Stimulated activated CD8-positive, alpha-beta memory T cell treated with anti-CD3 and anti-CD28 coated beads, Interleukin-4, amount 100 ng/mL, for 4 hours (primary cell): ENCODE measurements at places on chromosomes 13 and 19.

DNA sequence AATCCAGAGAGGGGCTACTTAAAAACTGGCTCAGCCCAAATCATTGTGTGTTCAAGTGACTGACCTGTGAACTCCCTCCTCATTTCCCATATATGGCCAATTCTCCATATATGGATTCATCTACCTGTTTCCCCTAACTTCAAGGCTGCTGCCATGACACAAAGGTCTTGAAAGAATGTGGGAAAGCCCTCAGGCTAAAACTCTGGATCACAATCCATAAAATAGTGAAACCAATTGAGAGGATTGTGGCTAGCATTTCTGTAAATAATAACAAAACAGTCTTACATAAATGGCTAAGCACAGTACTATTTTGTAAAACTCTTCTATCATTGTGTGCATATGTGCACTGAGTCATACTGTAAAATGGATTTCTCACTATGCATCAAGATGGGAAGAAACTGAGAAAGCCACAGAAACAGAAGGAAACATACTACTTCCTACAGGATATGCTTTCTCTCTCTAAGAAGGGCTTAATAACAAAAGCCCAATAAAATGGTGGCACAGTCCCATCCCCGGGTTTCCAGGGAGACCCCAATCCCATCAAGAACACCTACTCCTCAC lies 80.5 kb downstream of the FOXO1 start:
- DNase-seq: no peak

DNA sequence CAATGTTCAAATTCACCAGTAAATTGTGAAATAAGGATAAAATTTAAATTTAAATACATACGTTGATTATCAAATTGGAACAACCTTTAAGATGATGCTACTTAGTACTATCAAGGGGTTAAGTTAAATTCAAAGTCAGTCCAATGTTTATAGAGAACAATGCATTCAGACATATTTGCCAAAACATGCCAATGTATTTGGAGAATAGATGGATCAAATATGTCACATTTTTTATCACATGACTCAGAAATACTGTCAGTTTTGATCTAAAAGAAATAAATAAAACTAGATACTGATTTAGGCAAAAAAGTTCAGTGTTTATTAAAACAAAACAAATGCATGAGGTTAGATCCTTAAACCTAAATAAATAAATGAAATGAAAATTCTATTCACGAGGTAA lies 281.2 kb downstream of the SLITRK5 start:
- no peak for DNase-seq

- peak; percentile 67 for DNase-seq
Measured at GRCh38 chr19:57527136-57527881, at the start of gene ZNF549. TSS of gene ZNF549 (plus strand) at chr19:57527356. CDS start at chr19:57527574, 218 bp downstream.

GRCh38 chr19:48181505-48181904 lies 11.0 kb downstream of the ZSWIM9 start:
- DNase-seq: no peak

- DNase-seq: no peak
Measured at GRCh38 chr19:41535029-41535622, 40.8 kb upstream of the CEACAM21 start.

DNA sequence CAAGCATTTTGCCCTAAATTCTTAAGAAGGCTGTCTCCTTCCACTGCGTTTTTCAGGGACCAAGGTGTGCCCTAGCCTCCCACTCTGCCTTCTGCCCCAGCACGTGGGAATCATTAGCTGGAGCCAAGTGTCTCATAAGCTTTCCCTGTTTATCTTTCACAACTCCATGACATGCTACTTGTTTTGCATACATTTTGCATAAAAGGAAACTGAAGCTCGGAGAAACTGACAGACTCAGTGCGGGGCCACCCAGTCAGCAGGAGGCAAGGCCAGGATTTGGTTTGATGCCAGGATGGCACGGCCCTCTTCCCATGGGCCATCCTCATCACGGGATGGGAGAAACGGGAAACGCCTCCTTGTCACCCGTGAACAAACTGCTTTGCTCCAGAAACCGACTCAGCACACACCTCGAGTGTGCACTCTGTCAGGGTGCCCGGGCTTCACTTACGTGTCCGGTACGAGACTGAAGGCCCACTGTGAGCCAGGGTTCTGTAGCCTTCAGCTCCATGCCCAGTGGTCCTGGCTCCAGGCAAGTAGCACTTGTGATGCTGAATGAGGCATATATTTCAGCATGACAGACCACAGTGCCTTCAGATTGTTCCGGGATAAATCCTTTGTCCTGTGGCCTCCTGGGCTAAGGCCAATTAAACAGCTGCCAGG lies 9.6 kb downstream of the CEBPA start:
- no peak for DNase-seq

DNA sequence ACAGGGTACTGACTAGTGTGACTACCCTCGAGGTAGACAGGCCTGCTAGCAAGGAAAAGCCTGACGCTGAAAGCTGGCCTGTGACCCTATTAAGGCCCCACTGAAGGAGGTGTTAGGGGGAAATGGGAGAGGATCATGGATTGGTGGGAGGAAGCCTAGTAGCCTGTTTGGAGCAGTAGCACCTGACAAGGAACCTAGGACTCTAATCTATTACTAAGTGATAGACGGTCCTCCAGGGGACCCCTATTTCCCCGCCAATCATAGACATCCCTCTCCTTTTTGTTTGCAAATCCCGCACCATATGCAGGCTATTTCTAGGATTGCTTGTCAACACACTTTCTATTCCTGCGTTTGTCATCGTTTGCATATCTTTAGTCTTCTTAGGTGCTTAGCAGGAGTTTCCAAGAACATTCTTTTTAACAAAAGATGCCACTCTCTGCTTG lies 1338.8 kb upstream of the MIR17HG start:
- no peak for DNase-seq

DNA sequence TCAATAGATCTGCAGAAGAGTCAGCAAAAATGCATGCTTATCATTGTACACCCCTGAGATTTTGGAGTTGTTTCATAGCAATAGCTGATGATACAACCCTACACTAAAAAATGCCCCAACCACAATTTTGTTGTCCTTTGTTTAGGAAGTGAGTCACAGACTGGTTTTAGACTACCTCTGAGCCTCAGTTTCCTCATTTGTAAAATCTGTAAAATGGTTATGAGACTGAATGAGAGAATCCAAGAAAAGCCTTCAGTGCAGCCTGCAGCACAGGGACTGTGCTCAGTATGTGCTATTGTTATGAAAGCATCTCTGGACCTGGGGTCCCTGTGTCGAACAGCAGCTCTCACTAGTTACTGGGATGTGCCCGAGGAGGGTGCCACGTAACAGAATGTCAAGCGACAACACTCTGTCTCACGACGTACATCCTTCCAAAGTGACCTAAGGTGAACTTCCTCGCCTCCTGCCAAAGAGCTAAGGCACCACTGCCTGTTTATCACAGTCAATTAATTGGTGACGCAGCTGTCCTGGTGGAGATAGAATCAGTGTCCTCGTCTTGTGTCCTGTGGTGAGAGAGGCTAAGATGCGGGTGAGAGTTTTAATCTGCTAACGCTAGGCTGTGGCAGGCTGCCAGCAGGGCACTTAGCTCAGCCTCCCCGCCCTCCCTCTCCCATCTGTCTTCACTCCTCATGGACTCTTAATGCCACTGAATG lies 18.1 kb downstream of the DHRS12 start:
- no peak for DNase-seq

DNA sequence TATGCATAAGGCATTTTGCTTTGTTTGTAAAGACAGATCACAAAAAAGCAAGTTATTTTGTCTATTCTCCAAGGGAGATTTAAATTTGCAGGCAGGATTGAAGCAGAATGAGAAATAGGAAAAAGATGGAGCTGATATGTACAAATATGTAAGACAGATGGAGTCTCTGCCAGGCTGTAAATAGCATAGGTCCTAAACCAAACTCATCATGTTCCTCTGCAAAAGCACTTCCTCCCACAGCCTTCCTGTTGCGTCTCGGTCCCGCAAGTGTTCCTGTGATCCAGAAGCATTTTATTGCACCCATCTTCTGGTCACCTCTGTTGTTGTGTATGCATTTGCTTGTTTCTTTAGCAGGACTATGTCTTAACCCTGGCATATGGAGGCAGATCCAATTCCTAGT lies 95.7 kb upstream of the CLDN10 start:
- no peak for DNase-seq

DNA sequence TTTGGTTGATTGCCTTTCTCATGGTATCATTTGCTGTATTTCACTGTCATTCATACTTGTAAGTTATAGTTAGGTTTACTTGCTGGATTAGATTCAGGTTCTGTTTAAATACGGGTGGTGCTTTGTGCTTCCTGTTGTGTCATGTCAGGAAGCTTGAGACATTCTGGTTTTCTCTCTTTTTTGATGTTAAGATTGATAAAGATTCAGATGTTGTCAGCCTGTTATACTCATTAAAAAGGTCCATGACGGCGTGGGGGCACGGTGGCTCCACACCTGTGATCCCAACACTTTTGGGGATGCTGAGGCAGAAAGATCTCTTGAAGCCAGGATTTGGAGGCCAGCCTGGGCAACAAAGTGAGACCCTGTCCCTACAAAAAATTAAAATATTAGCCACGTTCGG lies 45.7 kb downstream of the NAA16 start:
- no peak for DNase-seq

GRCh38 chr19:6717441-6717971 lies 2.9 kb downstream of the C3 start:
- DNase-seq: no peak

- DNase-seq: no peak
Measured at GRCh38 chr13:97413694-97414093, 20.3 kb upstream of the RAP2A start.

- no peak for DNase-seq
Measured at GRCh38 chr13:33545492-33545891, 259.9 kb upstream of the STARD13 start.

DNA sequence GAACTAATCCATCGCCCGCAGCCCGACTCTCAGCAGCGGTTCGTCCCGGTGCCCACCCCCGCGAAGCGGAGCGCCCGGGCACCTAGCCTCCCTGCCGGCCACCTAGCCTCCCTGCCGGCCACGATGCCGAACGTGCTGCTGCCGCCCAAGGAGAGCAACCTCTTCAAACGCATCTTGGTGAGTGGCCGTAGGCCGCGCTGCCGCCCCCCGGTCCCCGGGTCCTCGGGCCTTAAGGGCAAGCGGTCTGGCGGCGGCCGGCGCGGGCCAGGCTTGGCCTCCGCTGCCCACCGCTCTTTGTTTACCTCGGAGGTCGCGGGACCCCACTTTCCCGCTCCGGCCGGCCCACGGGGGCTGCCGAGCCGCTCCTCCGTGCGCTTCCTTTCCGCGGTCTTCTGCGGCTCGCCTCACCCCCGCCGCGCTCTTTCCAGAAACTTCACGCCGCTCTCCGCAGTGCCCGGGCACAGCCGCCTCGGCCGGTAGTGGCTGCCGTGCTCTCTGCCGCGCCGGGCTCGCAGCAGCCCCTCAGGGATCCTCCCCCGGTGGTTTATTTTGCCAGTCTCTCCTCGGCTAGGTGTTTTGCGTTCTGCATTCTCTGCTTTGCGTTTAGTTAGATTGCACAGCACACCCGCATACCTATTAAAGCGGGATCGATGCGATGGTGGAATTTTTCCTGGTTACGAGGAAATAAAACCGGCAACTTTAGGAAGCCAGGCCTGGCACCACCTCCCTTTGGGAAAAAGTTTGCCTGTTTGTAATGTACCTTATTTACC lies 524 bp downstream of the NAA16 start:
- peak; percentile 12 for DNase-seq

DNA sequence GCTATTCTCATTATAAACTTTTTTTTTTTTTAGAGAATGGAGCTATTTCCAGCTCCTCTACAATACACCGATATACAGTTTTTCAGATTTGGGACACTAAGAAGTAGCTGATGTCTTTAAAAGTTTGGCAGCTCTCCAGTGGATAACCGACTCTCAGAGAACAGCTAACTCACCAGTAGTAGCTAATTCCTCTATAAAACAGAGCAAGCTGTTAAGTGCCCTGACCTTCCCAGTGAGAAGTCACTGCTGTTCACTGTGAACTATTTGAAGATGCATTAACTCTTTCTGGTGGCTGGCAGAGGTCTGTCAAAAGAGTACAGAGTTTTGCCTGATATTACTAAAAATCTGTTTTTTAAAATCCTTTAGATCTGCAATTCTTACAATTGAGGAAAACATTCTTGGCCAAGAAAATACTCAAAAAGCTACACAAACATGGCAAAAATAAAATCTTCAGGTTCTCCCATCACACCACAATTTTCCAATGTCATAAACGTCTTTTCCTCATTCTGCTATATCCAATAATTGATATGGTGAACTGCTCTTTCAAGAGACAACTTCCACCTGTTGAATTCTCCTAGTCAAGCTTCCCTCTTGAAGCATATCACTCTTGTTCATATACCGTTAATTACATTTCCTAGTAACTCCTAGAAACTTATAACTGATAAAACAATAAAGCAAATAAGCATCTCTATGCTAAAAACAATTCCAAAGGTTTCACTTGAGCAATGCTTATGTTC lies 44.2 kb downstream of the TBC1D4 start:
- no peak for DNase-seq

- no peak for DNase-seq
Measured at GRCh38 chr13:113963376-113963775, 10.5 kb downstream of the C13orf46 start.

GRCh38 chr13:74633734-74634133 lies 499.5 kb upstream of the KLF12 start:
- no peak for DNase-seq

- DNase-seq: no peak
Measured at GRCh38 chr13:100537486-100537885, 51.1 kb downstream of the GGACT start.

- no peak for DNase-seq
Measured at GRCh38 chr19:8641908-8642547, 11.6 kb downstream of the NFILZ start.

DNA sequence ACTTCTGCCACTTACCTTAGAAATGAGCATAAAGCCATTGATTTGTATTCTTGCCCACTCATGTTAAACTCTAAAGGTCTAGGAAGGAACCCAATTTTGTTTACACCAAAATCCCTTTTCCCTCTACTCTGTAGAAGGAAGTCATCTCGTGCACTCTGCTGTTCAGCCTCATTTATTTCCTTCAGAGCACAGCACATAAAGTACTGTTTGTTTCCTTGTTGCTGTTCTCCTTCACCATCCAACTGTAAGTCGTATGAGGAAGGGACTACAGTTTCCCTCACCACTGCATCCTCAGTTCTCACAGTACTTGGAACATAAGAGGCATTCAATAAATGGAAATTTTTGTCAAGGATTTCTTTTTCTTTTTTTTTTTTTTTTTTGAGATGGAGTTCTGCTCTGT lies 24.6 kb downstream of the CDADC1 start:
- no peak for DNase-seq

DNA sequence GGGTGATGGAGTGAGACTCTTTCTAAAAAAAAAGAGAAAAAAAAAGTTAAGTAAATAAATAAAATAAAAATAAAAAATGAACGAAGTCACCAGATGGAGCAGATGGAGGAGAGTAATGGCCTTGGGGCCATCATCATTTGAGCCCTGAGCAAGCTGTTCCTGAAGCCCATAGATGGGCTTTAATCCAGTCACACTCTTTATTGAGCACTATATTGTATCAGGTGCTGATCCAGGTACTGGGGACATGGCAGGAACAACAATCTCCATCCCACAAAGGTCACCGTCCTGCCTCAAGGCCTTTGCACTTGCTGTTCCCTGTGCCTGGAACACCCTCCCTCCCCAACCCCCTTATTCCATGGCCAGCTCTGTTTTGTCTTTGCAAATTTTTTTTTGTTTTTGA lies 3.9 kb upstream of the ADAMTS10 start:
- DNase-seq: no peak

- DNase-seq: no peak
Measured at GRCh38 chr19:3550947-3551791, 6.2 kb downstream of the MFSD12 start.
